ENCODE measurements at places on chromosomes 12 and 14. TPM values are rescaled to one million over a fixed set of nuclear protein-coding genes. Genes with fewer than 3 reads are reported as not detected.

Gene LRP1-AS
- total RNA-seq, result not detected

GRCh38 chr12:104577581-104577981, 120.8 kb downstream of the CHST11 start:
- DNase-seq, result no peak

Gene FLVCR2
- 5.4 TPM for total RNA-seq

Gene AQP2
- not detected for total RNA-seq

Gene PRH2
- total RNA-seq, result not detected
